ENCODE measurements at places on chromosomes 2 and 18.

DNA sequence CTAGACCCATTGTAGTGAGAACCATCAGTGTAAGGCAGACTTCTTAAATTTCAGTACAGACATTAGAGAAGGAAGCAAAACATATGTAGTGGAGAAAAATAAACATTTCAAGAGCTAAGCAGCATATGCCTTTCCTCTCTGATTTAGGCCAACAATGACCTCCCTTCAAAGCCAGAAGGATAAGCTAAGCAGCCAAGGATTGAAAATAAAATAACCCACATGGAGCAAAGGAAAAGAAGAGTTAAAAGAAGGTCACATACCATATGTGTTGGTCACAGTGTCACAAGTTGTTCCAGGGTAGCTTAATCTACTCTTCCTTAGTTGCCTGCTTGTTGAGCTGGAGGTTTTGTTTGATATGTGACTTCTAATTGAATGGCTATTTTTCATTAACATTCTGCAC is 15.6 kb upstream of the LAMA1 start:
- DNase-seq = no peak

GRCh38 chr2:48228345-48228684 is 301.6 kb upstream of the STON1 start:
- no peak for DNase-seq

DNA sequence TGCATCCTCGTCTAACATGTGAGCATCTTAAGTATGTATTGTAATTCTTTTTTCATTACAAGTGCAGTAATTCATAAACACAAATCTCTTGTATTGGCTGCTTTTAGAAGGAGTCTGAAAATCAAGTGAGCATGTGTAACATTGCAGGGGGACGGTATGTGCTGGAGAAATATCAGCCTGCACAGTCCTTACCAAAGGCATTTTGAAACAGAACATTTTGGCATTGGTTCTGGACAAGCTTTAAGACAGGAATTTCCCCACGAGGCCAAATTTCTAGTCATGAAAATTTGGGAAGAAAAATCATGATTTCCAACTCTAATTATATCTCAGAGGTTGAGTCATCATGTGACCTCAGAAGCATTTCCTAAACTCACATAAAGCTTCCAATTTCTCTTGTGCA is 24.7 kb upstream of the NRP2 start:
- DNase-seq = no peak

DNA sequence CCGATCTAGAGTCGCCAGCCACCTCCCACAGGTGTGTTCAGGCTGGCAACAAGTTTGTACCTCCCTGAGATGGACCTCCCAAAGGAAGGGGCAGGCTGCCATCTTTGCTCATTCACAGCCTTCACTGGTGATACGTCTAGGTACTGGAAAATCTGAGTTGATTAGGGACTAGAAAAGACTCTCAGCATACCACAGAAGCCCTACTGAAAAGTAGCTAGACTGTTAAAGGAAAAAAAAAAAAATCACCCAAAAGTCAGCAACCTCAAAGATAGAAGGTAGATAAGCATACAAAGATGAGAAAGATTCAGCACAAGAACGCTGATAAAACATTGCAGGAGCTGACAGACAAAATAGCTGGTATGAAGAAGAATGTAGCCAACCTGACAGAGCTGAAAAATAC is 128.6 kb upstream of the WDR75 start:
- DNase-seq = no peak

- DNase-seq = no peak
Observed at GRCh38 chr2:12554224-12555011, 162.3 kb upstream of the TRIB2 start.

DNA sequence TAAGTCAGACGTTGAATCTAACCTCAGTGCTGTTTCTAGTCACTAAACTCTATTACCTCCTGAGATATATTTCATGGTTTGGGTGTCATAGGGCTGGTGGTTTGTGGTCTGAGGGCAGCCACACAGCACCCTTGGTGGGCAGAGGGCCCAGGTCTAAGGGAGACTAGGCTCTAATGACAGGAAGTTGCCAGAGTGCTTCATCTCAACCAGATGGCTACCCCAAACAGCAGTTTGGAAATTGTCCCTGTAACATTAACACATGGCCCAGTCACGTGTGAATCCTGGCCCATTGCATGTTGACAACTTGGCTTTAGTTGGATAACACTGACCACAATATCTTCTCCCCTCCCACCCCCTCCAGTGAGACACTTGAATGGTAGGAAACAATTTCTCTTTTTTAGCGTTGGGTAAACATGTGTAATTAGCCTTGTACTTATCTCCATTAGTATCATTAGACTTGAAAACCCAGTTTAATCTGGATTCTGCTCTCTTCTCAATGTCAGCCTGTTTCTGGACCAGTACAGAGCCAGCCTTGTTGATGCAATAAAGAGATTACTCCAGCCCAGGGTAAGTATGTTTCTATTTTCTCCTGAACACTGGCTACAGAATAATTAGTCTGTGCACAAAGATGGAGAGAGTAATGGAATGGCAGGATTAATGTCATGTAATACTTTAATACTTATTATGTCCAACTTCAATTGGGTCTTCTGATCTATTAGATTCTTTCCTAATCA is 187.8 kb upstream of the SIX3 start:
- DNase-seq = no peak

DNA sequence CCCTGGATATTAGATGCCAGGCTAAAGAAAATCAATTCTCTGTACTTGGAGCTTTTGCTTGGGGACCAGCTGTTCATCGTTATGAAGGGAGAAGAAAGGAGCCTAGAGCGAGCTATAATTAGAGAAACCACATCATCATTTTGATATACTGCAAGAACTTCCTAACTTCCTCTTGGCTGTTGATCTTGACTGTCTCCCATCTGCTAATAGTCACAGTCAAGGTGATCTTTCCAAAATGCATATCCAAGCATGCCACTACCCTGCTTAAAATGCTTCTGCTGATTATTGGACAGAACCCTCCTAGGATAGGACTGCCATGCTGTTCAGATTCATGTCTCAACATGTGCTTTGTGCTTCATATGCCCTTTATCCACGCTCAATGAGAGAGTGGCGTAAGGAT is 54.8 kb downstream of the RAPGEF4 start:
- no peak for DNase-seq

DNA sequence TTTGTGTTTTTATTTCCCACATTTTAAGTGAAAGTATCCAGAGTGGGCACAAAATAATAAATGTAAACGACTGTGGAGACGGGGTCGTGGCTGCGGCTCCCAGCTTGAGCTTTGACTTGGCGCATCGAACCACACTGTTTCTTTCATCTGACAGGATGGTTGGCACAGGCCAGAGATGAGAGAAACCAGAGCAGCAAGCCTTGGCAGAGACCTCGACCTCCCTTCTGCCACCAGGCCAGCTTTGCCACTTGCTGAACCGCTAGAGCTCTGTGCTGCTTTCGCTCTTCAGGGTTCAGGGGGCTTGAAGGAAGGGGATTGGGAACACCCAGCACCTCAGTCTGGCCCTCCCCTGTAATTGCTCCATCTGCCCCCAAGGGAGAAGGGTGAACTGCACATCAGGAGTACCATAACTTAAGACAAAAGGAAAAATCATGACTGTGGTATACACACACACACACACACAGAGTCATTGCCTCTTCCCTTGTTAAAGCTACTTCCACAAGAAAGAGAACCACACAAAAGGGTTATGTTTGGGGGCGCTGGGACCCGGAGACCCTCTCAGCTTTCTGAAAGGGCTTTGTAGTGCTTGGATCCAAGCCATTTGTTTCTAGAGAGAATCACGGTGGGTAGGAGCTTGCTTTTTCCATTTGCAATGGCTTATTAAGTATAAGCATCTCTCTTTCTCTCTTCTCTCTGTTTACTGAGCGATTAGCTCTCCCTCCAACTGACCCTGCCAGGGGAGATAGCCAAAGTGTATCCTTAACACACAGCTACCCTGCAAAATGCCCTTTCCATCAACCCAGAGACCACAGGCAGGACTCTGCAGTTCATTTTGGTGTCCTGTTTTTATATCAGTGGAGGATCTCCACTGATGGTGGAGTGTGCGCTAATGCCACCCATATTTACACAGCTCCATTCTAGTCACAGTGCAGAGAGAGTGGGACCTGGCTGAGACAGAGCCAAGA is 23.0 kb downstream of the POU3F3 start:
- DNase-seq = no peak

DNA sequence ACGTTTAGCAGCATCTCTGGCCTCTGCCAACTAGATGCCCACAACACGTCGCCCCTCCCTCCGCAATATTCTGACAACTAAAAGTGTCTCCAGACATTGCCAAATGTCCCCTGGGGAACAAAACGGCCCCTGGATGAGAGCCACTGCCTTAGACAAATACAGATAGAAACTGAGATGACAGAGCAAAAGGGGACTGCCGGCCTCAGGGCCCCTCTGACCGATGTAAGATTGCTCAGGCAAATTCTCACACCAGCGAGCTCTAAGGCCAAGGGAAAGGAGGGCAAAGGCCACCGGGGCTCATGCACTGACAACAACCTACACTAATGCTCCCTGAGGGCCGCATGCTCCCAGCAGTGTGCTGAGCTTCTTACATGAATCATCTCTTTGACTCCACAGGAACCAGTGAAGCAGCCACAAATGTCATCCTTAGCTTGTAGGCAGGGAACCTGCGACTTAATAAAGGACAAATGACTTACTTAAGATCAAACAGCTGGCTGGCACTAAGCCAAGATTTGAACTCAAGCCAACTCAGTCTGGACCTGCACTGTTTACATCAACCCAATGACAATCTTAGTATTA is 228.5 kb downstream of the TTC32 start:
- DNase-seq = no peak

DNA sequence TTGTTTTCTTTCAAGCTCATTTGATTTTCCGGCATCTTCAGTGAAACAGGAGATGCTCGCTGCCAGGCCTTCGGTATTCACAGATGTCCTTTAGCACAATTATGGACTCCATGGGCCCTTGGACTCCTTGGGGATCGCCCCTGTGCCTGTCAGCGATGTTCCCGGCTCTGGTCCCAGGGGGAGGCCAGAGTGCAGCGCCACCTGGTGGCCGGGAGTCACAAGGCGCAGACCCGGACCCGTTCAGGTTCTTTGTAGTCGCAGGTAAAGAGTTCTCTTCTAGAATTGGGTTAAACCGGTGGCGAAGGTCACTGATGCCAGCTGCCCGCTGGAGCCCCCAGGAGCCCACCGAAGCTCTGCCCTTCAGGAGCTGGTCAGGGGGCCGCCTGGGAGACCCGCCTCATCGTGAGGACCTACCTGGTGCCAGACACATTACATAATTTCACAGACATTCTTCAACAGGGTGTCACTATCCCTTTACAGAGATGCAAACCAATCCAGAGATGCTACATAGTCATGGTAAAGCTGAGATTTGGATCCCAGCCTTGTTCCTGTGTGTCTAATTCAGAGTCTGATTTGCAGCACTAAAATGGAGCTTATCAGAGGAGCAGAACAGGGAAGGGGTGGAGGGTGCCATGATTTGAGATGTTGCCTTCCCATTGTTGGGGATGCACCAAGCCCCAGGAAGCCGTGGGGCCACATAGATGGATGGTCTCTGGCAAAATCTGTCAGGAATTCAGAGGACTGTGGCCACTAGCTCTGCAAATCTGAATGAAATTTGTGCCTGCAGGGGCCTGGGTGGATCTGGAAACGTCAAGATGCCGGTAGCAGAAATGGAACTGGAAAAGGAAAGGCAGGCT is 6.0 kb upstream of the INPP5D start:
- DNase-seq = peak; percentile 56

GRCh38 chr18:34055227-34055626 is 169.5 kb downstream of the NOL4 start:
- DNase-seq = no peak

GRCh38 chr2:54773838-54774237 is 50.4 kb downstream of the EML6 start:
- no peak for DNase-seq

GRCh38 chr2:203346612-203347011 is 18.4 kb downstream of the ABI2 start:
- DNase-seq = no peak

GRCh38 chr2:159095813-159096212 is 127.4 kb downstream of the TANC1 start:
- DNase-seq = no peak

DNA sequence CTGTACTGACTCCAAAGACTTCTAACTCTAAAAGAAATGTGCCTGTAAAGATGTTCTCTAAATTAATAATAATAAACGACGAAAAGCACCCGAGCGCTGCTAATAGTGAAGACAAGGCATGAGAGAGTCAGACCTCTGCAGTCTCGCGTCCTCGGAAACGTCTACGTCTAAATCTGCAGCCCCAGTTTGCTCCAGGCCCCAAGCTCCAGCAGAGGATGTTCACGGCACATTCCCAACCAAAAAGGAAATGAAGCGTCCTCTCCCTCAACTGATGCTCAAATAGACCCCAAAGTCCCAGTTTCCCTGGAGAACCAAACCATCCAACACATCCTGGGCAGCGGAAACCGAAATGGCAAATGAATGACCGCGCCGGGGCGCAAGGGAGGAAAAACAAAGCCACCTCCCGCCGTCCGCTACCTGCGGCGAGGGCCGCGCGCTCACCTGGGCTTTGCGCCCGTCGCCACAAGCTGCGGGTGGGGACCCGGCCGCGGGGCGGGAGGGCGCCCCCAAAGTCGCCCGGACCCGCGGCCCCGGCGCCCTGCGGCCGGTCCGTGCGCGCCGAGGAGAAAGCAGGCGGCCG is 47.1 kb upstream of the CCDC150 start:
- no peak for DNase-seq

DNA sequence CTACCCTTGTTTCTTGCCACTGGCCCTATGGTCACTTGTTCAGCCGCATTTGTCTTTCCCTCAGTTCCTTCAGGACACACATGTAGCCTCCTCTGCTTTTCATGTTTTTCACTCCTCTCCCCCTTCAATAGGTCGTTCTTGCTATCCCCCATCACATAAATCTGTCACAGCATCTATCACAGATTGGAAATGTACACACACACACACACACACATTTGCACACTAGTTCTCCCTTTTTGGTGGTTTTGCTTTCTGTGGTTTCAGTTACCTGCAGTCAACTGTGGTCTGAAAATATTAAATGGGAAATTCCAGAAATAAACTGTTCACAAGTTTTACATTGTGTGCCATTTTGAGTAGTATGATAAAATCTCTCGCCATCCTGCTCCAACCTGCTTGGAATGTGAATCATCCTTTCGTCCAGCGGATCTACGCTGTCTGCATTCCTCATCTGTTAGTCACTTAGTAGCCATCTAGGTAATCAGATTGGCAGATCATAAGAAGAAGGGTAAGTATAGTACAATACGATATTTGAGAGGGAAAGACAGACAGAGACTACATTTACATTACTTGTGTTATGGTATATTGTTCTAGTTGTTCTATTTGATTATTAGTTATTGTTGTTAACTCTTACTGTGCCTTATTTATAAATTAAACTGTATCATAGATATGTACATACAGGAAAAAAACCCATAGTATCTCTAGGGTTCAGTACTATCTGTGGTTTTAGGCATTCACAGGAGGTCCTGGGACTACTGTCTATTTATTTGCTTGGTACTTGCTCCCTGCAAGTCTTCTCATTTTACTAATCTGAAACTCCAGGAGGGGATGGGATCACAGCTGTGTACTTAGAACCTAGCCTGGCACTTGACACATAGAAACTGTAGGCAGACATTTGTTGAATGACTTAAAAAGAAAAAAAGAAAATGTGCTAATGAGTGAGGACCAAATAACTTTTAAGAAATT is 86.1 kb upstream of the PNPT1 start:
- DNase-seq = no peak

- no peak for DNase-seq
Observed at GRCh38 chr2:31475692-31476091, 61.1 kb upstream of the XDH start.

- no peak for DNase-seq
Observed at GRCh38 chr2:170155022-170155722, 22.8 kb upstream of the MYO3B start.

Measured in activated T-helper 1 cell treated with anti-CD3 and anti-CD28 coated beads, Interleukin-2, amount 50 U/mL, for 16 hours (primary cell).